ENCODE measurements at places on chromosomes 12 and 14.

- DNase-seq = no peak
Measured at GRCh38 chr12:29565727-29566126, 68.2 kb upstream of the OVCH1 start.

- DNase-seq = no peak
Measured at GRCh38 chr12:53391724-53392123, 11.7 kb downstream of the SP1 start.

DNA sequence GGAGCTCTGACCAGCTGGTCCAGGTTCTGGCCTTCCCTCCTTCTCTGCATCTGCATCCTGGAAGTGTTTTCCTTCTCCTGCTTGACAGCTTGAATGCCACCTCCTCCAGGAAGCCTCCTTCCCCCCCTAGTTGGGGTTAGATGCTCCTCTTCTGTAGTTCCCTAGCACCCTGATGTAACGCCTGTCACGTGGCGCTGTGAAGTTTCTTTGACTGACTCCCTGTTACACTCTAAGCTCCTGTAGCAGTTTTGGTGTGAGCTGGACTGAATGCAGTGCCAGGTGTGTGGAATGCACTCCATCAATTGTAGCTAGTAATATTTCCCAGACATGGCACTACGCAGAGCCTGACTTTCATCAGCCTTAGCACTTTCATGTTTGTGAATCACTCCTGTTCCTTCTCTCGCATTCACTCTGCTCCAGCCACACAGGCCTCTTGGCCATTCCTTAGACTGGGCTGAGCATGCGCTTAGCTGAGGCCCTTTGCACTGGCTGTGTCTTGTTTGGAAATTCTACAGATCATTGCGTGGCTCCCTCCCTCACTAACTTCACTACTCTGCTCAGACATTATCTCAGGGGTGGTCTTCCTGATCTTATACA is 2.1 kb upstream of the FAIM2 start:
- no peak for DNase-seq

DNA sequence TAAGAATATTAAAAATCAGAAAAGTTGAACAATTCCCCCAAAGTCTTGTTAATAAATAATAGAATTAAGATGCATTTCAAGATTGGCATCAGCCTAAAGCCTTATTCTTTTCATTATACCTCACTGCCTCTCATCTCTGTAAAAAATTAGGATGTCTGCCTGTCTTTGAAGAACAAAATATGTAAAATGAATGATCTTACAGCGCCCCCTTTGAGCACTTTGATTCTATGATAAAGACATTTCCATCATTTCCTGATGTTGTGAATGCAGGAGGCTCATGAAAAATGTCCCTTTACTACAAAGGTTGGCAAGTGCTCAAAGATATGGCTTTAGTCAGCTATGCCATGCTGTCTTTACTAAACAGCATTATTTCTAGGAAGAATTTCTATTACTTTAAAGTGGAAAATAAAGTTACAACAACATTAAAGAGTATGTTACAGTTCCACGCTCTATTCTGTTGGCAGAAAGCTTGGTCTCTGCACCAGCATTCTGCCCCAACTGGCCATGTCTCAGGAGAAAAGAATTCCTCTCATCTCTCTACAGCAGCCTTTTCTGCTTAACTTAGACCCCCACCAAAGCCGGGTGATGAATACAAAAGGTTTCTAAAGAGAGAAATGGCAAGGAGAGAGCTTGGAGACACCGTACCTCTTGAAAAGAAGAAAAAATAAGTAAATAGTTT is 95.1 kb downstream of the LLPH start:
- DNase-seq = peak; percentile 29

DNA sequence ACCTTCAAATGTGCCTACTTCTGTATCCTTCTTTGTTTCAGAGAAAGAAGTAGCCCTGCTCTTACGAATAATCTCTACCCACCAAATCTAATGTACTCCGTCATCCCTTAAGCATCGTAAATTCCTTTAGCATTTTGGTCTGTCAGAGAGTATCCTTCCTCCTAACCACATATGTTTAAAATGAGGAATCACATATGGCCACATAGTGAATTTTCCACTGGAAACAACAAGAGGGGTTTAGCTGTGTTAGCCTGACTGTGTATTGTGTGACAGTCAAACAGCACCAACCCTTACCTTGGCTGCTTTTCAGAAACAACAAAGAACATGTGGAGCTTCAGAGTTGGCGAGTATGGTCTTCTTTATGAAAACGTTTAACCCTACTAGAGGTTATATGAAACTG is 5.5 kb downstream of the LUM start:
- DNase-seq = no peak

DNA sequence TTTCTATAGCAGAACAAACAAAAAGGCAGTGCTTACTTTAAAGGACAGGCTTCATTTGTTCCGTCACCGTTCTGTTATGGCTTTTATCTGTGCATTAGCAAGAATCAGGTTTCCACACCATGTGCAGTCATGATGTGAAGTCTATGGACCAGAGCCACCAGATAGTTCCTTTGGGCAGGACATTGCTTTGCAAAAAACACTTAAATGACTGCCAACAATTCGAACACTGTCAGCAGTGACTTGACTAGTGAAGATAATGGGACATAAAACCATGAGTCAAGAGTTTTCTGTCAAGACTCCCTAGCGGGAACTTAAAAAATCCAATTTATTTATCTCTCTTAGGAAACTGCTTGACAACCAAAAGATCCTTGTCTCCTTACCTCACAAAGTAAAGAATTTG is 80.3 kb downstream of the NKX2-1 start:
- no peak for DNase-seq

DNA sequence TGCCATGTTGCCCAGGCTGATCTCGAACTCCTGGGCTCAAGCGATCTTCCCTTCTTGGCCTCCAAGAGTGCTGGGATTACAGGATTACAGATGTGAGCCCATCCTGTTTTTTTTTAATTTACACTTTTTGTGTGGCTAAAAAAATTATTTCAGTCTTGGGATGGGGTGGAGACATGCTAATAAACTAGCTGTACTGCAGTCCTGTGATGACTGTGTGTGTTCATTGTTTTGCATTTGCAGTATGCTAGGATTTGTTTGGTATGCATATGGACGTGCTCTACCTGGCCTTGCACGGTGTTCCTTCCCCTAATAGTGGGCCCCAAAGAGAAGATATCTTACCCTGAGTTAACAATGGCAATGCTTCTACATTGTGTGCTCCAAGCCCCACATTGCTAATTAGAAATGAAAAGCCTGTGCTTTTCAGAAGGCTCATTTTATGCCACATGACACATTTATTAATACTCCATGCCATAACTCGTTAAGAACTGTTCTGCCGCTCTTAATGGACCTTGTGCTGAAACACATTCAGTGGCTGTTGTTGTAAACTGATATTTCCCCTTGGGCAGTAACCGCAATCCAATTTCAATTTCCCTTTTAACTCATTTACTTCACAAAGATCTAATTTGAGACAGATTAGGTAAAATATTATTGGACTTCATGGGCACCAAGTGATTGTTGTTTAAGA is 86.4 kb downstream of the SCN8A start:
- peak; percentile 20 for DNase-seq

- DNase-seq = peak; percentile 47
Measured at GRCh38 chr12:94098466-94098865, 49.9 kb upstream of the PLXNC1 start.

- no peak for DNase-seq
Measured at GRCh38 chr12:95678684-95679083, 111.9 kb downstream of the NTN4 start.

DNA sequence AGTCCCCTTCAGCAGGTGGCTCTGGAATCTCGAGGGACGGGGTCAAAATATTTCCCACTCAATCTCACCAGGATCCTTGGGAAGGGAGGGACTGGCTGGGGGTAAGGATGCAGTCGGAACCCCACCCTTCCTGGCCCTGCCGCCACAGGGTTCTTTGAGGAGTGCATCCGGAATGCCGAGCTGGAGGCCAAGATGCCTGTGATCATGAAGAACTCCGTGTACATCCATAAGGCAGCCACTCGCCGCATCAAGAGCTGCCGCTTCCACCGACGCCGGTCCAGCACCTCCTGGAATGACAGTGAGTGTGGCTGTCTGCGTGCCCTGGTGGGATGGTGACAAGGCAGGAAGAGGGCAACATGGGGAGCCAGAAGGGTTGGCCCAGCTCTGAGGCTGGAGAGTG is 43.1 kb downstream of the PLEKHD1 start:
- DNase-seq = no peak

GRCh38 chr14:103653805-103654204 is 24.8 kb downstream of the KLC1 start:
- DNase-seq = no peak

GRCh38 chr12:96386794-96387193 is 13.4 kb downstream of the CDK17 start:
- DNase-seq = no peak

DNA sequence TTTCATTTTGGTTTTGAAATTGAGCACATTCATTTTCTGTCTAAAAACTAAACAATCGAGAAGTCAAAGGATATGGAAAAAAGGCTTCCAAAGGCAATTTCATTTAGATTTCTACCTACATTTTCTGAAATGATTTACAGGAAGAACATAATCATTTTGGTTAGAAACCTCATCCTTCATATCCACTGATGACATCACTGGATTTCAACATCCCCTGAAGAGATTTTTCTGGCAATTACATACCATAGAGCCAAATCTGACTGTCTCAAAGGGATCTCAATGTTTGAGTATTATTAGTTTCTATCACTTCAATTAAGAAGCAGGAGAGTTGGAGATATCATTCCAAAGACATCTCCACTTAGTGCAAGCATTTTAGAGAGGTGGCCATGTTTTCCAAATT is 137.8 kb downstream of the TTC7B start:
- DNase-seq = no peak

DNA sequence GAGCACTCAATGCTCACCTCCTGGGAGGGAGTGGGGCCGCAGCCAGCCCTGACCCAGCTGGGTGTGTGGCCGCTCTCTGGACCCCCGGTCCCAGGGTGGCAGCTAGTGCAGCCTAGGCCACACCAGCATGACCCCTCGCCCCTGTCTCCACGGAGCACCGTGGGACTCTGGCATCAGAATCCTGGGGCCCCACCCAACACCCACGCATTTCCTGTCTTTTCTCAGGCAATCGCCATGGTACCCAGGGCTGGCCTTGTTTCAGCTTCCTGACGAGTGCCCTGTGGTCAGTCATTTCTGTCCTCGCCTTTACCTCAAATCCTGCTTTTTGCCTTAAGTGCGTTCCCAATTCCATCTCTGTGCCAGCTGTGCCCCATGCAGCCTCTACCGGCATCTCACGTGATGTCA is 15.9 kb downstream of the PACS2 start:
- DNase-seq = no peak

- no peak for DNase-seq
Measured at GRCh38 chr14:25371068-25371467, 321.1 kb upstream of the STXBP6 start.

GRCh38 chr14:91286530-91286937 is 42.0 kb upstream of the GPR68 start:
- DNase-seq = peak; percentile 90

DNA sequence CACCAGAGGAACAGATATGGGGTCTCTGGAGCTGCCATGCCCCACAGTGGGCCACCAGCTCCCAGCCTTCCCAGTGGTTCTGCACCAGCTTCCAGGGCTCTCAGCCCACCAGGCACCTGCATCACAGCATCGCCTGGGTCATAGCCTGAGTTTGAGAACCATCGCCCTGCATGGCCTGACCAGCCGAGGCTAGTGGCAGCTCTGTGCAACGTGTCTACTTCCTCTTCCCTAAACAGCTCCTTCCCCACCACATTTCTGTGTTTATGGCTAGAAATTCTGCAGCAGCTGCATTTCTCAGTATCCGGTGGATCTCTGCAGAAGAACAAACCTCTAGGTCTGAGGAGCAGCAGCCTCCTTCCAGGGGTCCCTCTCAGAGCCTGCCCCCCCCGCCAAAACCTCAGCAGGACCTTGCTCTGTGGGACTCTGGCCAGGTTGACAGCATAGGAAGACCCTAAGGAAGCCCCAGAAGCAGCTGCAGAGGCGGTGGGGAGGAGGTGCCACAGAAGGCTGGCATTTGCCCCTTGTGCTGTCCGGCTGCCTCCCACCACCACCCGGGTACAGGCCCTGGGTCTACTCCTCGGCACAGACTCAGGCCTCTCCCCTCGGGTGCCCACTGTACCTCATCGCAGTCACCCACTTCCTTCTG is 47.7 kb downstream of the PSMA6 start:
- DNase-seq = no peak

- DNase-seq = peak; percentile 50
Measured at GRCh38 chr12:31491841-31492598, 98.9 kb downstream of the DENND5B start.

GRCh38 chr12:123845881-123846280 is 83.8 kb downstream of the DNAH10 start:
- no peak for DNase-seq

DNA sequence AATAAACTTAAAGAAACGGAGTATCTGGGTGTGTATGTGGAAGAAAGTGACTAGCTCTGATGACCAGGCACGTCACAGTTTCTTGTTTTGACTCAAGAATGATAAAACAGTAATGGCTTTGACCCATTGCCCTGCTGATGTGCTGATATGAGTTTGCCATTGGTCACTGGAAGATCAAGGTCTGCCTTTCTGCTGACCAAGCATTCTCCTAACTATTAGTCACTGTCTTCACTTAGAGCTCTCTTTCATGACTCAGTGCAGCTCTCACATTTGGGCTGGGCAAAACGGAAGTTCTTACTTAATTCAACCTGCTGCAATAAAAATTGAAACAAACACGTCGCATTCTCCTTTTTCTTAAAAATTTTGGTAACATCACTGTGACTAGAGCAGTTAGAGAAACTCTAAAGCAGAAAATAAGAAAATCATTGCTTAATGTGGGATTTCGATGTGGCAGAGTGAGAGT is 366.7 kb downstream of the BTG1 start:
- no peak for DNase-seq
